ENCODE measurements at places on chromosomes 5 and 9. TPM values are rescaled to one million over a fixed set of nuclear protein-coding genes. Genes with fewer than 3 reads are reported as not detected.

Gene CD274
- total RNA-seq, result 10.2 TPM

Gene OR4F3
- total RNA-seq, result not detected

Gene GCNT4
- 0.88 TPM for total RNA-seq

Gene RFX3
- total RNA-seq, result 43.3 TPM

Gene MAMDC2
- 42.7 TPM for total RNA-seq

Gene ZFP2
- total RNA-seq, result 0.26 TPM

Gene TBC1D9B
- total RNA-seq, result 152 TPM

Gene ARL14EPL
- not detected for total RNA-seq

Gene LCNL1
- total RNA-seq, result under 0.01 TPM

Gene TRIM14
- 1.5 TPM for total RNA-seq

Gene PCSK1
- total RNA-seq, result not detected

GRCh38 chr5:54795777-54796176 lies 189.6 kb downstream of the ESM1 start:
- H3K4me3 ChIP-seq, result no peak overlapping the region
- H3K27ac ChIP-seq, result no peak overlapping the region
- no peaks in the 10 kb centered on the region for H3K36me3 ChIP-seq

GRCh38 chr9:129154866-129155477 lies 23.1 kb downstream of the IER5L start:
- DNase-seq, result no peak
- no peaks in the 10 kb centered on the region for H3K4me1 ChIP-seq
- H3K27ac ChIP-seq, result no peak overlapping the region

DNA sequence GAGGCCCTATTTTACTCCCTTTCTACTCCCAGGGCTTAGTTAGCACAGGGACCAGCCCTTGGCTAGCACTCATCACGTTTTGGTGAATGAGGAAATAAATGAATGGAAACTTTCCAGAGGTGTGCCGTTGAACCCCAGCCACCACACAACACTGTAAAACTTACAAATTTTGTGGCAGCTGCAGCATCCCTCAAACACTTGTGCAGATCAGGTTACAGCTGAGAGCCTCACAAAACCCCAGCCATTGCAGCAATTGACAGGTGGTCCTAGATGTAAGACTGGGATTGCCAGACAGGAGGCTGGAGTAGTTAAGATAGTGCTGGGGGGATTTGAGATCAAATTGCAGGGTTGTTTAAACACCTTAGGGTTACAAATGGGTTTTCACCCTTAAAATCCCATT lies 482.2 kb upstream of the KIF2A start:
- H3K4me3 ChIP-seq, result no peak overlapping the region
- no peak for DNase-seq
- no peak overlapping the region for H3K27ac ChIP-seq
- H3K27me3 ChIP-seq, result no peaks in the 10 kb centered on the region
- H3K4me1 ChIP-seq, result no peaks in the 10 kb centered on the region

DNA sequence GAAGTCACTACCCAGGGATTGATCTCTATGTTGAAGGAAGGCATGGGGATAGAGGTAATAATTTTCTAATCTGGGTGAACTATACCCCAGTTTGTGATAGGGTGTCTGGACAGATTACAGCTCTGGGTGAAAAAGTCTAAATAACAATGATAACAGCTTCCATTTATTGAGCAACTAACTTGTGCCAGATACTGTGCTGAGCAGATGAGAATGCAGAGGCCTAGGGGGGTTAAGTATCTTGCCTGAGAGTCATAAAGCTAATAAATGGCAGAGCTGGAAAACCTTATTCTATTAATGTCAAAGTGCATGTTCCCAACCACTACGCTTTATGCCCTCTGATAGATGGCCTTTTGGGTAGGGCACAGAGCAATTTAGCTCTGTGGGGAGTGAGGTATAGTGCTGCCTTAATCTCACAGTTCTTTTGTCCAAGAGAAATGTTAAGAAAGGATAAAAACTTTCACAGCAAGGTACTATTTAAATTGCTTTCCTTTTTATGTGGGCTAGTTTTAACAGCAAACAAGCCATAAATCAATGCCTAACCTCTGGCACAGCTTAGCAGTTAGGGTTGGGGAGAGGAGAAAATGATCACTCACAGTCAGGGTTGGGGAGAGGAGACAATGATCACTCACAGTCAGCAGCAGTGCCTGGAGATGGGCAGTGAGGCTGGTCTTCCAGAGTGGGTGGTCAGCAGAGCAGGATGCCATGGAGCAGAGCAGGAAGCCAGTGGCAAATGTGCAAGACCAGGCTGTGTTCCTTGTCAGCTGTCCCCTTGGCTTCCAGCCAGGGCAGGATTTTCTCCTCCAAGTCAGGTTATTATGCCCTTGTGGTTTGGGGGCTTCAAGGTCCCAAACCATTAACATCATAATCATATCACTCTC lies 187.0 kb downstream of the CARTPT start:
- H3K27me3 ChIP-seq, result no peaks in the 10 kb centered on the region
- no peaks in the 10 kb centered on the region for H3K36me3 ChIP-seq
- DNase-seq, result peak; percentile 23
- H3K4me3 ChIP-seq, result no peak overlapping the region
- peak overlapping the region; percentile 38 for H3K27ac ChIP-seq

DNA sequence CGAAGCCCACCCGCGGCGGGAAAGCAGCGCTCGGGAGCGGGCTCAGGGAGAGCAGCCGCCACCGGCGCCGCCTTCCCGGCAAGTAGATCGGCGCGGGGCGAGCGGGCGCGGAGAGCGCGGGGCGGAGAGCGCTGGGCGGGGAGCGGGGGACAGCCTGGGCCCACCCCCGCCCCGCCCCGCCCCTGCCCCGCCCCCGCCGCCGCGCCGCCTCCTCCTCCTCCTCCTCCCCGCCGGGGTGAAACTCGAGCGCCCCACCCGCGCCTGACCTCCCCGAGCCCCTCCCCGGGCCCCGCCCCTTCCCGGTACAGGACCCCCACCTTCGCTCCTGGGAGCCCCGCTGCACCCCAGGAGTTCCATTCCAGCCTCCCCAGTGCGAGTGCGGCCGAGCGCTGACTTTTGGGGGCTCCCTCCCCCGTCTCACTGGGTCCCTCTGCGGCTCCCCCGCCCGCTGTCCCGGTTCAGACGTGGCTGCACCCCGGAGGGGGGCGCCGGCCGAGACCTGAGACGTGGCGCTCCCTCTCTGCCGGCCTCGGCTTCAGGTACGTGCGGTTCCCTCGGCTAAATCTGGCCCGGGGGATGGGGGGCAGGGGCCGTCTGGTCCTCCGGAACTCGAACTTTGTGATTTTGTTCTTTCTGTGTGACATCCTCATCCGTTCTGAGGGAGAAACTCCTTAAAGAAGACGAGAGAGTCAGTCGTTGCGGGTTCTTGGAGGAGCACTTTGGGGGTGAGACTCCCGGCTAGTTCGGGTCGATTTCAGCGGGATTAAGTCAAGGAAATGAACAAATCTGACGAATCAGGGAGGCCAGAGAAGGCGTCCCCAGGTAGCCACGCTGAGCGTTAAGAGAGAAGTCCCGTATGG lies at the start of gene SEMA5A:
Gene SEMA5A (minus strand): TSS at position 84 of the 860 bp plus-strand sequence. CDS start 166,129 bp downstream, outside the sequence.
- peak within 1 kb of the TSS; percentile 73 for H3K4me3 ChIP-seq
- peaks cover 10% of the 10 kb centered on the region for H3K4me1 ChIP-seq
- H3K27ac ChIP-seq, result peak within 1 kb of the TSS; percentile 91
- peak; percentile 73 for DNase-seq

- H3K4me1 ChIP-seq, result no peaks in the 10 kb centered on the region
- H3K36me3 ChIP-seq, result no peaks in the 10 kb centered on the region
- H3K27me3 ChIP-seq, result no peaks in the 10 kb centered on the region
- H3K27ac ChIP-seq, result no peak overlapping the region
- no peak overlapping the region for H3K4me3 ChIP-seq
Measured at GRCh38 chr5:4551034-4551433, 589.1 kb upstream of the ADAMTS16 start.

GRCh38 chr9:512555-513272 lies 298.0 kb downstream of the DOCK8 start:
- no peaks in the 10 kb centered on the region for H3K27me3 ChIP-seq
- no peak for DNase-seq
- H3K4me1 ChIP-seq, result no peaks in the 10 kb centered on the region
- no peak overlapping the region for H3K4me3 ChIP-seq
- H3K27ac ChIP-seq, result no peak overlapping the region

- peak; percentile 50 for DNase-seq
- H3K27ac ChIP-seq, result peak overlapping the region; percentile 43
- no peaks in the 10 kb centered on the region for H3K36me3 ChIP-seq
Measured at GRCh38 chr5:78972654-78973428, 12.3 kb downstream of the ARSB start.

GRCh38 chr9:136197084-136197875 lies 7.6 kb downstream of the LHX3 start:
- DNase-seq, result no peak
- no peaks in the 10 kb centered on the region for H3K4me1 ChIP-seq
- H3K4me3 ChIP-seq, result no peak overlapping the region
- no peaks in the 10 kb centered on the region for H3K36me3 ChIP-seq
- H3K27me3 ChIP-seq, result peaks cover under 1% of the 10 kb centered on the region

- H3K4me1 ChIP-seq, result peaks cover 6% of the 10 kb centered on the region
- H3K36me3 ChIP-seq, result no peaks in the 10 kb centered on the region
- H3K27me3 ChIP-seq, result no peaks in the 10 kb centered on the region
- peak overlapping the region; percentile 93 for H3K27ac ChIP-seq
Measured at GRCh38 chr9:130185017-130185416, 12.8 kb downstream of the NCS1 start.

DNA sequence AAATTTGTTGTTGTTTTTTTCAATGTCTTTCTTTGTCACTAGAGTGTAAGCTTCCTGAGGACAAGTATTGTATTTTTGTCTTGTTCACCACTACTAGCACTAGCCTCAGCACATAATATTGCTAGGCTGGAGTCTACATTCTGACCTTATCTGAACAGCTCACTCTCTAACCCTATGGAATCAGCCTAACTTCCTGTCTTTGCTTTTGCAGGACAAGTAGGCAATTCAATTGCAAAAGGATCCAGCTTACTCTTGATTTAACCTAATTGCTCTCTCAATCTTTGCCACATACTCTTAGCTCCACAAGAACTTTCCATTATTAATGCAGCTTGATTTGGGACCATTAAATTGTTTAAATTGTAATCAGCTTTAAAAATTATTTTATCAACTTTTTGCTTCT lies 308.5 kb downstream of the MAN2A1 start:
- DNase-seq, result no peak
- H3K27me3 ChIP-seq, result no peaks in the 10 kb centered on the region
- H3K4me1 ChIP-seq, result no peaks in the 10 kb centered on the region
- no peak overlapping the region for H3K27ac ChIP-seq
- H3K36me3 ChIP-seq, result no peaks in the 10 kb centered on the region

GRCh38 chr5:150119421-150120061 lies 33.2 kb upstream of the CSF1R start:
- no peaks in the 10 kb centered on the region for H3K4me1 ChIP-seq
- DNase-seq, result peak; percentile 15
- no peaks in the 10 kb centered on the region for H3K36me3 ChIP-seq
- no peak overlapping the region for H3K27ac ChIP-seq

DNA sequence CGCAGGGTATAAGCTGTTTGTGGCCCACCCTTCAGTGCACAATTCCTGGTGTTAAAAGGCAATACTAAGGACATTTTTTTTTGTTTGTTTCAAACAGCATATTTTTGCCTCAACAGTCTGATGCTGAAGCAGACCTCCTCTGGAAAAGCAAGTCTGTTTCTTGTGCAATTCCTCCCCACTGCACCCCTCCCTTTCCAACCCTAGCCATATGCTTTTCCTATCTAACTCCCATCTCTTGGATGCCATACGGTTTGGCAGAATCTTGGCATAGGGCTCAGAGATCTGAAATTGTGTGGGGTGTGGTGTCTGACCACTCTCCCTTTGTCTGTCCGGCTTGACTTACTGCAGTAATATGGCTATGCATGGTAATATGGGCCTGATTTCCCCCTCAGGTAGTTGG lies 161.6 kb downstream of the TMEM38B start:
- DNase-seq, result no peak
- no peak overlapping the region for H3K27ac ChIP-seq
- H3K4me3 ChIP-seq, result no peak overlapping the region
- no peaks in the 10 kb centered on the region for H3K4me1 ChIP-seq
- no peaks in the 10 kb centered on the region for H3K36me3 ChIP-seq

- DNase-seq, result no peak
- H3K4me1 ChIP-seq, result no peaks in the 10 kb centered on the region
- H3K27ac ChIP-seq, result no peak overlapping the region
- no peak overlapping the region for H3K4me3 ChIP-seq
- H3K36me3 ChIP-seq, result no peaks in the 10 kb centered on the region
Measured at GRCh38 chr9:98539954-98540353, 168.8 kb downstream of the GABBR2 start.

DNA sequence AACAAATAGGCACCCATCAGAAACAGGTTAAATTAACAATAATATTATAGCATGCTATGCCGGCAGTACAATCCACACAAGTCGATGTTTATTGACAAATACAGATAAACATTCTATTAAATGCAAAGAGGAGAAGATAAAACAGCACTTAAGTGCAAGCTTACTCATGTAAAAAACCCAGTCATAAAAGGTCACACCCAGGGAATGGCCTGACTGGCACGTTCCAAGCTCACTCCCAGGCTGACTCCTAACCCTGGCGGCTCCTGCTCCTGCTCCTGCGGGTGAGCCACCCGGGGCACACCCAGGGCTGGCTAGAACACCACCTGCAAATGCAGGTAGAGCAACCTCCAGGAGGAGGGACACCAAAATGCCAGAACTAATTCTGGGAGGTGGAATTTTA lies 66.9 kb downstream of the SEMA4D start:
- H3K36me3 ChIP-seq, result no peaks in the 10 kb centered on the region
- H3K4me3 ChIP-seq, result no peak overlapping the region
- DNase-seq, result no peak
- no peak overlapping the region for H3K27ac ChIP-seq
- no peaks in the 10 kb centered on the region for H3K4me1 ChIP-seq

- no peak overlapping the region for H3K27ac ChIP-seq
- no peaks in the 10 kb centered on the region for H3K4me1 ChIP-seq
- H3K4me3 ChIP-seq, result peak overlapping the region; percentile 42
- H3K36me3 ChIP-seq, result no peaks in the 10 kb centered on the region
Measured at GRCh38 chr9:37036776-37037502, 2.9 kb upstream of the PAX5 start.
